ENCODE measurements at places on chromosomes 13 and 19.

DNA sequence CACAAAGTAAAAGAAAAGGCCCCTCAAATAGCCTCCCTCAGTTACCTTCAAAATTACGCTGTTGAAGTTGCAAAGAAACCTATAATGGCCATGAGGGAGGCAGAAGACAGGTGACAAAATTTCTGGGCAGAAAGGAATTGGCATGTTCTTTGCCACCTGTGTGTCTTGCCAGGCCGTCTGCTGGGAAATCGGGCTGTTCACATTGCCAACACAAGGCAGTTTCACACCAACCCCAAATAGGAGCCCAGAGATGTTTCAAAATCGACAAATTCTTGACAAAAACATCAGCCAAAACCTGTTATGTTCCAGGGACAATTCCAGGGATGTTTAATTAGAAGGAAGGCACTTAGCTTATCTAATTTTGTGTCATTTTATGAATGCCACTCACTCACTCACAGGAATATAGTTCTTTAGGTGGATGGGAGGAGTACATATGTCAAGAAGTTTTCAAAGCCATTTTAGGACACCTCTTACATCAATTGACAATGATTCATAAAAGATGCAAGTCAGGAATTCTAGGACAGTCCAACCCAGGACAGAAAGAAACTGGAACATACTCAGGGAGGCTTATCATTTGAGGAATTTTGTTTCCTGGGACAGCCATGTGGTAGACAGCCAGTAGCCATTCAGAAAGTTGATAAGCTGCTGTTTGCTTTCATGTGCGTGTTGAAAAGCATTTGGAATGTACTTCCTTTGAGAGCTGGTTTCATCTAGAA lies 164.5 kb downstream of the RGCC start:
- DNase-seq: no peak

DNA sequence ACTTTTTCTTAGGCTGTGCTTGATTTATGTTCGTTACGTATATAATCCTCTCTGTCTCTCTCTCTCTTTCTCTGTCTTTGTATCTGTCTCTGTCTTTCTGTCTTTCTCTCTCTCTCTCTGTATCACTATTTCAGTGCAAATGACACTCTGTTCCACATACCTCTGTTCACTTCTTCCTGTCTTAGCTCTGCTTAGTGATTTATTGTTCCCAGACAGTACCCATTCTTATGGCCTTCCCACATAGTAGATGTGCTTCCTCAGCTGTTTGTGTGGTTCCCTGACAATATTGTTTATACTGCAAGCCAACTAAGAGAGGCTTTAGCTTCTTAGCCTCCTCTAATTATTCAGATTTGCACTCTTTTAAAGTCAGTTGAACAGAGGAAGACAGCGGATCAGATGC lies 1244.2 kb downstream of the DIAPH3 start:
- DNase-seq: no peak

- no peak for DNase-seq
Measured at GRCh38 chr19:21269813-21270212, 59.4 kb downstream of the ZNF708 start.

DNA sequence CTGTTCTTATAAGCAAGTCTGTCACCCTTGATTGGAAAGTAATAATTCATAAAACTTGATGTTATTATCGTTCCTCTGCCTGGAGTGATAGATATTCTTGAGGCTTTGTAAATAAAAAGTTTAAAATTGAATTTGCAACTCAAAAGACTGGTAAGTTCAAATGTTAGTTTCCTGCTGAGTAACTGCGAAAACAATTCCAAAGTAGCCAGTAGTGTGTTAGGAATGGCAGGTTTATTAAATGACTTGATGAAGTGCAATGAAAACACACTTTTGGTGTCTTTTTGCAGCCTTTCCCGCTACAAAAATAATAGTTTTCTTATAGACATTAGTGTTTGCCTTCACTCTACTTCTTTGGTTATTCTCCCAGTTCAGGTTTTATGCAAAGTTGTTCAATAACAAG lies 299.3 kb downstream of the DLEU7 start:
- DNase-seq: no peak

- DNase-seq: no peak
Measured at GRCh38 chr13:102907886-102908515, 62.2 kb downstream of the ERCC5 start.

- DNase-seq: no peak
Measured at GRCh38 chr19:2060884-2061494, 9.9 kb upstream of the MKNK2 start.

DNA sequence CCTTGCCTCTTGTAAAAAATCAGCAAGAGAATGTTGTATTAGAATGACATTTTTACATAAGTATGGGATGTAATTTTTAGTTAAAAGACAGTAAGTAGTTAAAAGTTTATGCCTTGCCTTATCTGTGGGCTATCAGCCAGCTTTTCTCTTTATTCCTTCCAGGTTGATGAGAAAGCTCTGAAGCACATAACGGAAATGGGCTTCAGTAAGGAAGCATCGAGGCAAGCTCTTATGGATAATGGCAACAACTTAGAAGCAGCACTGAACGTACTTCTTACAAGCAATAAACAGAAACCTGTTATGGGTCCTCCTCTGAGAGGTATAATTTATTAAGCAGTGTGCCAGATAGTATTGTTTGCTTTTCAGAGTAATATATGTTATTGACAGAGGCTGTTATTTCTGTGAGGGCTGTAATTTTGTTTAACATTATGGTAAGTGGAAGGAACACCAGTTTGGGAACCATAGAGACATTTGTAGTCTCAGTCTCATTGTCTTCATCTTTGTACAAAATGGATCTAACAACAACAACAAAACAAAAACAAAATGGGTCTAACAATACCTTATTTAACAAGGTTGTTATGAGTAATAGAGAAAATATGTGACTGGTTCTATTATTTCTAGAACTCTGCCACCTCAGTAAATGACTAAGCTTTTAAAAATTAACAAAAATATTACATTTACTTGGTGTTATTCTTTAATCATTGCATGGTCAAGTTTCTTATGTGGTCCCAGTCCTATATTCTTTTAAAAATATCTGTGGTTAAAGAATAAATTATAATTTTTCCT lies 112.8 kb downstream of the TDRD3 start:
- DNase-seq: no peak

DNA sequence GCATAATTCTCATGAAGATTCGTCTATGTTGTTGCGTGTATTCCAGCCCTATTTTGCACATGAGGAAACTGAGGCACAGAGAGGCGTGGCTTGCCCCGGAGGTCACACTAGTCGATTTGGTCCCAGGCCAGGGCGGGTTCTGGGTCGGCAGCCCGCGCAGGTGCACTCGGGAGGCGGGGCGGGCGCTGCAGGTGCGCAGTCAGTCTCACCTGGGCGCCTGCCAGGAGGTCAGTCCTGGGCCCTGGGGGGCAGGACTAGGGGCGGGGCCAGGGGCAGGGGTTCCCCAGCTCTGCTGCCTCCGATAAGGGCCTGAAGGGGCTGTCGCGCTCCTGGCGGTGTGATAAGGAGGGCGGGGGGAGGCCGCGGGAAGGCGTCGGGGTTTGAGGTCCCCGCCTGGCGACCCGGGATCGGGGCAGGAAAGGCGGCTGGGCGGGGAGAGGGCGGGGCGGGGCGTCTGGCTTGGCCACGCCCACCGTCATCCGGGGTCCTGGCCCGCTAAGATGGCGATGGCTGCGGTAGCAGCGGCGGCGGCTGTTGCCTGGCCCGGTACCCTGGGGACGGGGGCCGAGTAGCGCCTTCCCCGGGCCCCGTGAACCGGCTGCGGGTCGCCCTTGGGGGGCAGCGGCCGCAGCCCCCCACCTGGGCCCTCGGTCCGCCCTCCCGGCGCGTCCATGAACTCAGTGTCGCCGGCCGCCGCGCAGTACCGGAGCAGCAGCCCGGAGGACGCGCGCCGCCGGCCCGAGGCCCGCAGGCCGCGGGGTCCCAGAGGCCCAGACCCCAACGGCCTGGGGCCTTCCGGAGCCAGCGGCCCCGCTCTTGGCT lies at the start of gene ATG4D:
Gene ATG4D, plus strand, starts transcription at position 485 of the 822 bp plus-strand sequence. Its CDS starts 187 bp downstream, at position 672.
- peak; percentile 79 for DNase-seq

- no peak for DNase-seq
Measured at GRCh38 chr19:31562966-31563612, 213.9 kb upstream of the TSHZ3 start.

DNA sequence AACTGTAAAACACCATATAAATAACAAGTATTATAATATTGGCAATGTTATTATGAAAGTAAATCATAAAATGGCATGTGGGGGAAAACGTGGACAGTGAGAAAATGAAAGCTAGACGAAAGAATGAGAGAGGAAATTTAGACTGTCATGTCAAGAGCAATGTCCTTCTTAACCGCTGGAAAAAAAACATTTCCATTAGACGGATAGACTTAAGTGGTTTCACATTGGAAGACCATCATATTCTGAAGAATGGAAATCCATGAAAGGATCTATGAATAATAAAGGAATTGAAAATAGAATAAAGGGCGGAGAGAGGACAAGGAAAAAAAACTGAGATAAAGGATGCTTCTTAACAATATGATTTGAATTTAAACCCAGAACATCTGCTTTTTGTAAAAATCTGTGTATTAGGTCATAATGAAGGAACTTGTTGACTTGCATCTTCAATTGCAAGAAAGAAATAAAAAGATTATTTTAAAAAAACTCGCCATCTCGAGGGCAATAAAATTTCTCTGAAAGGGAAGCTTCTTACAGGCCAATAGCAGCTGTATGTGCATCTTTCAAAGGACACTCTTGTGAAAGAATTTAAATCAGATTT lies 90.6 kb downstream of the SPRY2 start:
- no peak for DNase-seq

- DNase-seq: no peak
Measured at GRCh38 chr13:93254775-93255174, 28.2 kb downstream of the GPC6 start.

DNA sequence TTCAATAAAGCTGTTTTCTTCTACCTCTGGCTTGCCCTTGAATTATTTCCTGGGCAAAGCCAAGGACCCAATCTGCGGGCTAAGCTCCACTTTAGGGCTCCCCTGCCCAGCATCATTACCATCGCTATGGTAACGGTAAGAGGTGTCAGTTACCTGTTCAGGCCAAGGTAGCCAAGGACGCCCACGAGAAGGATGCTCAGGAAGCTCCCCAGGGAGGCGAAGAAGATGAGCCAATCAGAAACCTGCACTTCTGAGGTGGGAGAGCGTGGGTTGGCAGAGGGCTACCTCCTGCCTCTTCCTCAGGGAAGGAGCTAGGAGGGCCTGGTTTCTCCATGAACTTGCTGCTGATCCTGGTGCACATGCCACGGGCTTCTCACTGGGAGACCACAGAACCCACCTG lies 24.7 kb downstream of the IL12RB1 start:
- DNase-seq: no peak

DNA sequence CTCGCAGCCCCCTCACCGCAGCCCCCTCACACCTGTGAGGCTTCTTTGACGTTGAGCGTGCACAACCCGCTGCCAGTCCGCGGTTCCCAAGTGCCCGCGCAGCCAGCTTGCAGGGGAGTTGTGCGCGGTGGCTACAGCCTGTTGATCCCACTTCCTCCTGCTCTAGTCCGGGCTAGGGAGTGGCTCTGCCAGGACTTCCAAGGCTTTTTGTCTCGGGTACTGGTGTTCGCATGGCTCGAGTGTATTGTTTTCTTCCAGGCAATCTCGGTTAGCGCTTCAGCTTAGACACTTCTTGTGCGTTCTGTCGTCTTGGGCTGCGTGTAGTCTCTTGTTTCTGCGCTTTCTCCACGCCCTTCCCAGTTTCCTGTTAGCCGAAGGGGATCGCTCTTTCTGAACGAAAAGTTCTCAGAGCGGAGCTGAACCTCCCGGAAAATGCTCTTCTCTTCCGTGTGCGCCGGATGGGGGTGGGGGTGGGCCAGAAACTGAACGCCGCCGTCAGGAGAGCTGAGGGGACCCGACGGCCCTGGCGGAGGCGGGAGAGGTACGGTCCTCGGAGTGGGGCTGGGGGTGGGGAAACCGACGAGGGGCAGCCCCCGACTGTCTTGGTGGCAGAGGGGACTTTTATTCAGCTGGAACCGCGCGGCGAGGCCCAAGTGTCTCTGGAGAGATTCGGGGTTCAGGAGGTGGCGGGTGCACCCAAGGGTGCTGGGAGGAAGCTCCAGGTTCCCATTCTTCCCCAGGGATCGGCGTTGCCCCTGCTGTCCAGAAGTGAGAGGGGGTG lies 697 bp upstream of the DGKH start:
- DNase-seq: no peak

GRCh38 chr13:71524245-71524612 lies 342.8 kb downstream of the DACH1 start:
- DNase-seq: no peak

DNA sequence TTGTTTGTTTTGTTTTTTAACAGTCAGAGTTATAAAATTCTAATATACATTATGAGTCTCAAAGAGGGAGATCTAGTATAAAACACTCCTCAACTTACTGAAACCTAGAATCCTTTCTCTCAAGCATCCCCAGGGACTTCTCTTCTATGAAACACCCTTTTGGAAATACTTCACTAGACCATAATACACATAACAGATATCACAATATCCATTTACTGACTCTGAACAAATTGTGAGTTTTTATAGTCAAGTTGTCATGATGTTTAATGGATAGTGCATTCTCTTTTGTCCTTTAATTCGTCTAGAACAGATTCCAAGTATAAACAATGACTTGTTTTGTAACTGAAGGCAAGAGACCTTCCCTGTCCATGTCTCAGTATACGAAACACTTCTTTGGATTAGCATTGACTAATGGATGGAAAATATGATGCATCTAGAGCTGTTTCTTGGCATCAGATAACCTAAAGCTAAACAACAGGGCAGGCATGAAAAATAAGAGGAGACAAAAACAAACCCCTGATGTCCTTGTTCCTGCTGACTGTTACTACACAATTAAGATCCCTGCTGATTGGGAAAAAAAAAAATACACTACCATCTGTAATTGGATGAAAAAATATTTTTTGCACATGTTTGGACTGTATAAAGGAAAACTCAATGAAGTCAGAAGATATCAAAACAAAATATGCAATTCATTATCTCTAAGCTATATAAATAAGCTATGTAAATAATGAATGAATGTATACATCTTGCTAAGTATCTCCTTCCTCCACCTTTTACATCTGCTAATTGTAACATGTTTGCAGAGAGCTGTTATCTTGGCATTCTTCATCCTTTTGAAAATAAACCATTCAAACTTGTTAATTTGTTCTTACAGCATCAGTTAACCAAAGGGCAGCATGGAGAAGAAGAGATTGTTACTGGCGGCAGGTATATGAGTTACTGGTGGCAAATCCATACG lies 214.2 kb downstream of the LACC1 start:
- no peak for DNase-seq

DNA sequence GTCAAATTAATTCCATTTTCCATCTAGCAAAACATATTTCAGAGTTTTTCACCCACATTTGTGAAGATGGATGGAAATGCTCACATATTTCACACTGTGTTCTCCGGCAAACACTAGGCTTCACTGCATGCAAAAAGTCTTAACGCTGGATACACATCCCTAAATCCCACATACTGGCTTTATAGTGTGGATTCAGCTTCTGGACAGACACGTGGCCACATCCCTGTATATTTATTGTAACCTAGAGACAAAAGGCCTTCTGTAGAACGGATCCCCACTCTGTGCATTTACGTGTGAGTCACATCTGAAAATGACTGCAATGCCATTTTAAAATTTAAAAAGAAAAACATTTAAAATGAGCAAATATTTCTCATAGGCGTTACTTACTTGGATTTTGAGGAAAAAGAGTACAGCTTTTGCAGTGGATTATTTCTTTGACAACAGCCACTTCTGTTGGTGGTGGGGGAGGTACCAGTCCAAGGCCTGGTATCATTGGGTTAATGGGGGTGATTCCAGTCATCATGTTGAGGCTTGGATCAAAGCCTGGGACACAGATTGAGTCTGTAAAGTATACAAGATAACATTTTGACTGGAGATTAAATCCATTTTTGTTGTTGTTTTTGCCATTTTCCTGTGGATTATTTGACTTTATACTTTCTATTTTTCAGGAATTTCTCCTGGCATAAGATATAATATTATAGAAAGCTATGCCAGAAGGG lies 337.7 kb downstream of the DNAJC15 start:
- DNase-seq: no peak
